ENCODE measurements at places on chromosomes 6 and 20.

GRCh38 chr6:3761989-3762270, 10.4 kb upstream of the PXDC1 start:
- DNase-seq: no peak

DNA sequence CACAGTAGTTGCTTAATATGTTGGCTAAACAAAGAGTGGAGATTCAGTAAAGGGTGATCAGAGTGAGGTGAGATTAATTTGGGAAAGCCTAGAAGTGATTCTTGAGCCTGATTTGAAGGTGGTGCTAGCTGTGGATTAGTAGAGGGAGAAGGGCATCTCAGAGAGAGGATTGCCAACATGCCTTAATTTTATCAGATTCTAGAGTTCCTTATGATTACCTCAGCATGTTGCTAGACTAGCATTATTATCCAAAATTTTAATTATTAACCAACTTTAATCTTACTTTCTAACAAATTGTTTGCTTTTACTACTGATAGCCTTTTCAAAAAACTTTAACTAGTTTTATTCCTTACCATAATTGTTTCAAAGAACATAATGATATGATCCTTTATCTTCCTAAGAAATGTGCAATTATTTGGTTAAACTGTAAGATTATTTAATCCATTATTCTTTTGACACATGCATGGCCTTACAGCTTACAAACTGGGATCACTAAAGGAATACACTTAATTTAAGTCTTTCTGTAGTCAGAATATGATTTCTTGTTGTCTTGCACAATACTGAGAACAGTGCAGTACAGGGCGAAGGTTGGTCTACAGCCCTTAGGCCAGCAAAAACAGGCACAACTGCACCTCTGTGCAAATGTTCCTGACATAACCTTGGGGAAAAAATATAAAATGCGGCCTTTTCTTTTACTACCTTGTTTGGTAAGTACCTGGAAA, 88.9 kb downstream of the SLC16A10 start:
- DNase-seq: no peak

DNA sequence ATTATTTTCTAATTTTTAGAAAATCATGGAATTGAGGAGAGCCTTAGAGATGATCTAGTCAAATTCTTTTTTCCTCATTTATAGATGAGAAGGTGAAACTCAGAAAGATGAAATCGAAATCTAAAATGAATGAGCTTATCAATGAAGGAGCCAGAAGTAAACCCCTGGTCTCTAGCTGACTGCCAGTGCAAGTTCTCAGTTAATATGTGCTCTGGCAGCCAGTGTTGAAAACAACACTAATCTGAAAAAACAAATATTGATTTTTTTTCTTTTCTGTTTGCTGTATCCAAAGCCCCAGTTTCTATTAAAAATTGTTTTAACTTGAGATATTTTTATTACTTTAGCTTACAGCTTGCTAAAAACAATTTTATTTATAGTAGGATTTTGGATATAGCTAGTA, 21.5 kb upstream of the PBOV1 start:
- no peak for DNase-seq

DNA sequence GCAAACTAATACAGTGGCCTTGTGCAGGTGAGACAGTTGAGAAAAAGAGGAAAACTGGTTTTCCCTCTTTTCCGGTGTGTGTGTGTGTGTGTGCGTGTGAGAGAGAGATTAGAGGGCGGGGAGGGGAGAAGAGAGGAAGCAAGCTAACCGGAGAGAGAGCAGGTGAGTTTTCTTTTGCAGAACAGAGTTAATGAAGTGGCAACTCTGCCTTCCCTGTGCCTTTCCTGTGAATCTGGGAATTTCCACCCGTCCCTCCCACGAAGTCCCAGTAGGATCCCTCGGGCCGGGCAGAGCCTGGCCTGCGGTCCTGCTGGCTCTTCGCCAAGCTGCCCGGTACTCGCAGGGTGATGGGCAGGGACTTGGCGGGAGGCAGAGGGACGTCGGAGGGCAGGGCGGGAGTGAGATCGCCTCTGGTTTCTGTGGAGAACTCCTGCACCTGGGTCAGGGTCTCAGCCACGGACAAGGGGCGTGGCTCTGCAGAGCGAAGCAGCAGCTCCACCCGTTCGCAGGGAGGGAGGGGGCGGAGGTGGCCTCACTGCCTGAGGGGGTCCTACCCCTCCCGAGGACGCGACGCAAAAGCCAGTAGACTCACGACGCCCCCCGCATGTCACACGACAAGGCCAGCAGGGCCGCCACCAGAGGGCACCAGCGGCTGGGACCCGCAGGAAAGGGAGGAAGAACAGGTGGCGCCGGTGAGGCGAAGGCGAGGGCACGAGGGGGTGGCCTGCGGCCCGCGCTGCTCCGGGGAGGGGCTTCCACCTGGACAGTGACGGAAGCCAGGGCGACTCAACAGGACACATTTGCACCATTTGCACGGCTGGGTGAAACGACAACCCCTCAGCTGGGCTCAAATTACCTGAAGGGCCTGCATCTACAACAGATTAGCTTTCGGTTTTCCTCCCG, 51.2 kb upstream of the RNF182 start:
- peak; percentile 70 for DNase-seq

GRCh38 chr20:35297155-35297554, 4.9 kb upstream of the FAM83C start:
- DNase-seq: no peak

Data from RWPE1 (cell line).